ENCODE measurements at places on chromosomes 4 and X.

- no peak for DNase-seq
These were observed 95.1 kb upstream of the LIMCH1 start for GRCh38 chr4:41442810-41443209.

GRCh38 chr4:125464146-125464545 lies 149.4 kb downstream of the FAT4 start:
- no peak for DNase-seq

GRCh38 chr4:122762966-122763716 lies 30.6 kb downstream of the BBS12 start:
- DNase-seq, result no peak

DNA sequence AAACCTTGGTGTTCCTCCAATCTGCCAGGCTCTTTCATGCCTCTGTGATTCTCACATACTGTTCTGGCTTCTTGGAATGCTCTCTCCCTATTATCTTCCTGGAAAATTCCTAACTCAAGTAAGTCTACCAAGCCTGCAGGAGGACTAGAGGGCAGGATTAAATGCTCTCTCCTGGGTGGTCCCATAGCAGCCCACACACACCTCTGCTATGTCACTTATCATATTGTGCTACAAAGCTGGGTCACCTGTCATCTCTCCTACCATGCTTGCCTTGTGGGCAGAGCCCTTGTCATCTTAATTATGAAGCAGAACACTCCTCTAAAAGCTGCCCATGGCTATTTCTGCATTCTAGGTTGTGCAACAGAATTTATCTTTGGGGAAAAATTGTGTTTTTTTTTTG lies 344.5 kb upstream of the NOCT start:
- DNase-seq, result no peak

DNA sequence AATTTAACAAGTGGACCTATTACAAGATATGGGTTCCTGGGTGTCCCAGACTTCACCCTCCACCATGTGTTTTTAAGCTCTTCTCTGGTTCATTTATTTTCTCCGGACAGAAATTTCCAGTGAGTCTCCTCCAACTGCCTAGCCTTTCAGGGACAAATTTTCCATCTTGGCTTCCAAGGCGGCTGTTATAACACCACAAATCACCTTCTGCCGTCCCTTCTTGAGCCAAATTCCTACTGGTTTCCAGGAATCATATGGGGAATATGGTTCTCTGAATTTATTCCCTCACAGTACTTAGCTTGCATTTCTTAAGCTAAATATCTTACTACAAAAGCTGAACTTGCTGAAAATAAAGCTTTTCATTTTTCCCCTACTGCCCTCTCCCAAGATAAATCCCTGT lies 18.8 kb downstream of the NEXMIF start:
- DNase-seq, result no peak

DNA sequence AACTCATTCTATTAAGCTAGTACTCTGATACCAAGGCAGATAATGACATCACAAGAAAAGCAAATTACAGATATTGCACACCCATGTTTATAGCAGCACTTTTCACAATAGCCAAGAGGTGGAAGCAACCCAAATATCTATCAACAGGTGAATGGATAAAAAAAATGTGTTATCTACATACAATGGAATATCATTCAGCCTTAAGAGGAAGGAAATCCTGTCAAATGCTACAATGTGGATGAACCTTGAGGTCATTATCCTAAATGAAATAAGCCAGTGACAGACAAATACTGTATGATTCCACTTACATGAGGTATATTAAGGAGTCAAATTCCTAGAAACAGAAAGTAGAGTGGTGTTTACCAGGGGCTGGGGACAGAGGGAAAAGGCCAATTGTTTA lies 14.3 kb downstream of the FABP2 start:
- no peak for DNase-seq

- DNase-seq, result no peak
These were observed 3.7 kb downstream of the MAB21L2 start for GRCh38 chr4:150585611-150586010.

GRCh38 chrX:98357146-98357545 lies 1473.4 kb downstream of the RPA4 start:
- DNase-seq, result no peak

DNA sequence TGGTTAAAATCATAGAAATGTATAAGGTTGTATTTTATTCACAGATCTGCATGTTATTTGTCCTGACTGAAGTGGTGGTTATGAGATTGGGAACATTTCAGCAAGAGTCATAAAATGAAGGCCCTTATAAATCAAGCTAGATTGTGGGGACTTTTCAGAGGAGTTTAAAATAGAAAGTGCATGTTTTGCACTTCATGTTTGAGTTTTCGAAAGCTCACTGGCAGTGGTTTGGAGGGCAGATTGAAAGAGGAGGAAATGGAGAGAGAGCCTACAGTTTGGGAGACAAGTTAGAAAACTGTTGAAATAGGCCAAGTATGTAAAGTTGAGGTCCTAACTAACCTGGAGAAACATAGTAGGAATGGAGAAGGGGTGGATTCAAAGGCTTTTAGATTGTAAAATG lies 124.9 kb downstream of the KDM6A start:
- no peak for DNase-seq

- DNase-seq, result no peak
These were observed 637.8 kb downstream of the BCOR start for GRCh38 chrX:39459952-39460351.

- DNase-seq, result no peak
These were observed 86.5 kb upstream of the KLF3 start for GRCh38 chr4:38577462-38577861.

GRCh38 chrX:1093121-1093520 lies 119.3 kb downstream of the CRLF2 start:
- DNase-seq, result peak; percentile 31

GRCh38 chrX:96756491-96756890 lies 71.8 kb downstream of the DIAPH2 start:
- DNase-seq, result no peak

DNA sequence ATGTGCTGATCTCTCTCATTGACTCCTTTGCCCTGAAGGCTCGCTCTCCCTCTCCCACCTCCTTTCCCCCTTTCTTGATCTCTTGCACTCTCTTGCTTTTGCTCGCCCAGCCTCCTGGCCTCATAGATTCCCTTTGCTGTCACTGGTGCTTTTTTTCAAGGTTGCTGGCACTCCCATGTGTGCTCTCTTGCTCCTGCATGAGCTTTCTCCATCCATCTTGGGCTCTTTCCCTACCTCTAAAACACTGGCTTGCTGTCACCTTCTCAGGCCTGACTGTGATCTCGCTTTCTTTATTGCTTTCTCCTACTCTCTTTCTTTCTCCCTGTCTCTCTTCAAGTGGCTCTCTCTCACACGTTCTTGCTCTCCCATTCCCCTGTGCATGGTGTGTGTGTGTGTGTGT lies 202.0 kb downstream of the HS6ST2 start:
- no peak for DNase-seq

GRCh38 chrX:84187533-84188319 lies at the start of gene RPS6KA6:
Gene RPS6KA6 (minus strand): TSS chrX:84188199. CDS start chrX:84187899, 300 bp downstream.
- DNase-seq, result no peak

- DNase-seq, result no peak
These were observed 7.0 kb downstream of the CYBB start for GRCh38 chrX:37786624-37787422.

GRCh38 chr4:185956544-185956940 lies 112.4 kb upstream of the TLR3 start:
- DNase-seq, result no peak

DNA sequence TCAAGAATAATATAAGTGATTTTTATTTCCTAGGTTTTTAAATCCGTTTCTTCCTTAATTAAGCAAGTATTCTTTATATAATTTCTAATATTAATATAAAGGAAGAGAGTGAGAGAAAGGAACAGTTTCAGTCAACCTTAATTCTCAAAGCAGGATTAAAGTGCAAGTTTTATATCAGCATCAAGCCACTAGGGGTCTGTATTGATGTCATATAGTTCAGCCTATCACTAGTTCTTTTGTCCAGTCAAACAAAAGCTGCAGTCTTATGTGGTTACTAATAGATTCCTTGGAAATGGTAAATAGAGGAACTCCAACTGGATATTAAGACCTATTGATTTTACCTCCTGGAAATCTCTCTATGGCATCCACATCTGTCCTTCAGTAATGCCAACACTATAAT lies 82.0 kb downstream of the NAP1L3 start:
- DNase-seq, result no peak

DNA sequence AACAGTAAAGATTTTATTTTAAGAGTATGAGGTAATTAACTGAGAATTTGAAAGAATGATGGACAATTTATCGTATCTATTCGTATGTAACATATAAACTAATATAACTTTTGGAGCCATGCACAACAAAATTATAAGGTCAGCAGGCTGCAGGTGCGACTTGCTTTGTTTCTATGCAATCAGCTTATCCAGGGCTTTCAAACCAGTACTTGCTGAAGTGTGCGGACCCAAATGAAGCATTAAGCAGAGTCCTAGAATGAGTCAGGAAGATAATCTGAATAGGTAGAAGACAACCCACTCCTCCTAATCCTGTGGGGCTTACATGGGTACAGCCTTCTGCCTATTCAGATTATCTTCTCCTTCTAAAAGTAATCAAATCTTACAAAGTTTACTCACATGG lies 2.1 kb downstream of the NSD2 start:
- no peak for DNase-seq

GRCh38 chr4:6229095-6229494 lies 28.7 kb upstream of the JAKMIP1 start:
- no peak for DNase-seq

DNA sequence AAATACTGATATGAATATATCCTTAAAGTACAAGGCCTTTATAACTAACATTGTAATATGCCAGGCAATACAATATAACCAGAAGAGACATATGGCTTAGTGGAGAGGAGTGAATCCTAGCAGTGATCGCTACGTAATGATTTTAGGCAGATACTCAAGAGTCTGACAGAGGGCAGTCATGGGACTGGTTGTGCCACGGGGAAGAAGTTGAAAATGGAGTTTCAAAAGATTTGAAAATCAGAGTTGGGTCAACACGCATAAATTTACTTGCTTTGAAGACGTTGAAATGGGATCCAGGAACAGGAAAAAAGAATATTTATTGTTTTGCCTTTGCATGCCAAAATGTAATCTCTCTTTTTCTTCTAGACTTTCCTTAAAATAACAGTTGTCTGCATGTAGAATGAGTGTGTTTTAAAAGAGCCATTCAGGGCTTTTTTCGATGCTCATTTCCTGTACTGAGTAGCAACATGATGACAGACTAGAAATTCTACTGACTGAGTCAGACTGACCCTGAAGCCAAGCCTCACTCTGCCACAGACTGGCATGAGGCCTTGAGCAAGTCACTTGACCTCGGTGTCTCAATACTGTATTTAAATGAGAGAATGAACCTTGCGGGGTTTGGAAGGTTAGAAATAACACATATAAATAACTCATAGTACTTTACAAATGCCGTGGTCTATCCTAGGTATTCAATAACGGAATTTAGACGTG lies 8.1 kb upstream of the SMS start:
- no peak for DNase-seq

DNA sequence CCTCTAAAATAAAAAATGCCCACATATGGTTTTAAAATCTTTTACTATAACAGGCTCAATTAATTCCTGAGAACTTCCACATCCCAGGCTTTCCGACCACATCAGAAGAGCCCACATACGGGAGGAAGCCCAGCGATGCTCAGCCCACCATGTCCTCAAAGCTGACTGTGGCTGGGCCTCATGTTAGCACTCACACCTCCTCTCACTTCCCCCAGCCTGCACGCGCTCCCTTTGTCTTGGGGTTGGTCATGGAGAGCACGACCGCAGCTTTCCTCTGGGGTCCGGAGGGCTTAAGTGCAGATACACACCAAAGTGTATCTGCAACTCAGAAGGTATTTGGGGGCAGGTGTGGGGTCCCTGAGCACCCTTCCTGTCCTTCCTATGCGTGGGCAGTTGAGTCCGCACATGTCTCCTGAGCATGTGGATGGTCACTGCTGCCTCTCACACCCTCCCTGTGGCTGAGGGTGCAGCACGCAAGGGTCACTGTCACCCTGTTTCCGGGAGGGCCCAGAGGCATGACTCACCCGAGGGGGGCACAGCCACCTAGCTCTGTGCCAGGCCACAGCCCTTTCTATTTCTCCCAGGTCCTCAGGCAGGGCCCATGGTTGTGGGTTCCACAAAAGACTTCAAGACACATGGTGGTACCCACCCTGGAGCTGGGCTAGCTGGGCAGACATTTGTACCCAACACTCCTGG lies 21.2 kb downstream of the WDR1 start:
- no peak for DNase-seq

Data from stimulated activated CD4-positive, alpha-beta T cell treated with anti-CD3 and anti-CD28 coated beads, Interleukin-4, amount 100 ng/mL, for 1 hour (primary cell).